ENCODE measurements at places on chromosomes 13 and 19.

DNA sequence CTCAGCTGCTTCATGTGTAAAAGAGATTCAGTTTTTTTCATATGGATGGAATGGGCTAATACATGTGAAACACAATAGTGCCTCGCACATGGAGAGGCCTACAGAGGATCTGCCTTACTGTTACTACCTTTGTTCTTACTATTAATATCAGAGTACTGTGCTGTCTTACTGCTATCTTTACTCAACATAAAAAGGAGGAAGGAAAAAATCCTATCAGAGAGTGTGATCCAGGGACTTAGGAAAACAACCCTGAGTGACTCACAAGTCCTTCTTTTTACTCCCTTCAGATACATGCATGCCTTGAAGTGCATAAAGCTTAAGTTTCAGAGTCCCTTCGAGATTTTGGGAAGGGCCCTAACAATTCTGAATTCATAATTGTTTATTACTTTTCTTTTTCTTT, 136.8 kb downstream of the TBC1D4 start:
- no peak for DNase-seq

- DNase-seq: no peak
These were observed 1.5 kb downstream of the HS6ST3 start for GRCh38 chr13:96091164-96092117.

DNA sequence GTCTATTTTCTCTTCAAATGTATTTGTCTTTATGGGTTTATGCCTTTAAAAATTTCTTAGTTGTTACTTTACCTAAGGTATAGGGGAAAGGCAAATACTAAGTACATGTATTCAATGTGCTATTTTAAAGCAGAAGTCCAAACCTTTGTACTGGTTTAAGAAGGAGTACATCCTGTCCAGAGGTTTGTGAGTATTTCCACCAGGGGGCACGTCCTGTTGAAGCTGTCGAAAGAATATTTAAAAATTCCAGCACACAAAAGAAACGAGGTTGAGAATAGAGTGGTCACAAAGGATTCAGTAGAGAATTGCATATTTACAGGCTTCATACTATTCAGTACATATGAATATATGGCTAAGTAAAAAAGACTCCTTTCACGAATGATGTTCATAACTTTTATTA, 59.8 kb downstream of the URI1 start:
- DNase-seq: no peak

DNA sequence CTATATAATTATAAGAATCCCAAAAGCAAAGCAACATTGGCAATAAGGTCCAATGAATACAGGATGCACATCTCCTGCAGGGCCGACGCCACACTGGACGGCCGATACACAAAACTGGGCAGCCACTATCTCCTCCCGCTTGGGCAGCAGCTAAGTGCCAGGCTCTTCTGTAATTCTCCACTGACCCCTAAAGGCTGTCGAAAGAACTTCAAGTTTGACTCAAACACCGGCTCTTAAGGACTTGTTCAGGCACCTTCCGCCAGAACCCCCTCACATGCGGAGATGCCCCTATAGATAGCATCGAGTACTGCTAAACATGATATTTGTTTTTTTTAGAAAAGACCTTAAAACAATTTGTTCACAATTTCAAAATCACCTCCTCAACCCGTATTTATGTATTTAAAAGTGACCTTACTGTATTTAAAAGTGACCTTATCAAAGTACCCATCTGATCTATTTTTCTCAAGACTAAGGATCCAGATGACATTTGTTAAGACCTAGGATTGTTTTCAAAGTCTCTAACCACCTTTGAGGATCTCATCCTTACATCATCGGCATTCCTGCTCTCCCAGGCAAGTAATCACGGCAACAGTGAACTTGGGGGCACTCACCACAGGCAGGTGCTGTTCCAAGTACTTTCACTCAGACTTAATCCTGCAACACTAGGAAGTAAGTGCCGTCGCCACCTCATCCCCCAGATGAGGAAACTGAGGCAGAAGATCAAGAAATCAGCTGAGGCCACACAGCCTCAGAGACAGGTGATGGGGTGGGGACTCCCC, 77.8 kb downstream of the TUBGCP3 start:
- DNase-seq: peak; percentile 63

GRCh38 chr13:50116430-50116973, 101.3 kb downstream of the KCNRG start:
- no peak for DNase-seq

- DNase-seq: no peak
These were observed 86.2 kb upstream of the MBNL2 start for GRCh38 chr13:97135883-97136282.

- DNase-seq: no peak
These were observed 7.3 kb downstream of the RELB start for GRCh38 chr19:45008552-45008951.

DNA sequence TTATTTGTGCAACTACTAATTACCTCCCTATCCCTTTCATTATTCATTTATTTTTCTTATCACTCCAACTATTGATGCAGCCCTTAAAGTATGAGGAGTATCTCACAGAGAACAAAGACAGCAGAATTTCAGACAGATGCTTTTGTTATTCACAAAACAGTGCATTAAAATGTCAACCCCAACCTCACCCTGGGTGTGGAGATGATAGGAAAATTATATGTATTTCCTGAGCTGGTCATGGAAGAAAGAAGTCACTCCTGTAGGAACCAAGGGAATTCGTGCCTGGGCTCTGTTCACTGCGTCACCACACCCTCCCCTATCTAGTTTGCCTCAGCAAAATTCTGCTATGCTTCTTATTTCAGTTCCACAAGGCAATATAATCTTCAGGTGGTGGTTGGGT, 315.5 kb downstream of the OXGR1 start:
- DNase-seq: no peak

DNA sequence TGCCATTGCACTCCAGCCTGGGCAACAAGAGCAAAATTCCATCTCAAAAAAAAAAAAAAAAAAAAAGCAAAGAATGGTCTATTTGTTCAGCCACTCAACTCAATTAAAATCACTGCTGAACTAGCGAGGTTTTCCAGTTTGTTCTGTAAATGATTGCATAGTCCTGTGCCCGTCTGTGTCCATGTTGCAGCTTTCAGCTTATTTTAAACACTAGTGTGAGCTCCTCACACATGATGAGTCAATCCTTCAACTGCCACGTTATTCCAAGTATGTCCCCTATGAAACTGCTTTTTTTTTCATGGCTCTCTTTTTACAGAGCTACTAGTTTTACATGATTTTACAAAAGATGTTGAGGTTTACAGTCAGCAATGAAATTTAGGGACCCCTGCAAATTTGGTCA, 12.2 kb downstream of the SUGP2 start:
- peak; percentile 78 for DNase-seq

- DNase-seq: peak; percentile 30
These were observed 1.7 kb upstream of the WBP4 start for GRCh38 chr13:41059456-41060081.

DNA sequence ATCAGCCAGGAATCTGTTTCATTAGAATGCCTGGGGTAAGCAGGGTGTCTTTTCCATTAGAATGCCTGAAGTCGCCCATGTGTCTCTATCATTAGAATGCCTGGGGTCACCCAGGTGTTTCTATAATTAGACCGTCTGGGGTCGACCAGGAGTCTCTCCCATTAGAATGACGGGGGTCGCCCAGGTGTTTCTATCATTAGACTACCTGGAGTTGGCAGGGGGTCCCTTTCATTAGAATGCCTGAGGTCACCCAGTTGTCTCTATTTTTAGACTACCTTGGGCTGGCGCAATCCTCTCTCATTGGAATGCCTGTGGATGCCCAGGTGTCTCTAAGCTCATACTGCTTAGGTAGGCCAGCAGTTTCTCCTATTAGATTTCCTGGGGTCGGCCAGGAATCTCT, 1447.6 kb downstream of the UQCRFS1 start:
- no peak for DNase-seq

DNA sequence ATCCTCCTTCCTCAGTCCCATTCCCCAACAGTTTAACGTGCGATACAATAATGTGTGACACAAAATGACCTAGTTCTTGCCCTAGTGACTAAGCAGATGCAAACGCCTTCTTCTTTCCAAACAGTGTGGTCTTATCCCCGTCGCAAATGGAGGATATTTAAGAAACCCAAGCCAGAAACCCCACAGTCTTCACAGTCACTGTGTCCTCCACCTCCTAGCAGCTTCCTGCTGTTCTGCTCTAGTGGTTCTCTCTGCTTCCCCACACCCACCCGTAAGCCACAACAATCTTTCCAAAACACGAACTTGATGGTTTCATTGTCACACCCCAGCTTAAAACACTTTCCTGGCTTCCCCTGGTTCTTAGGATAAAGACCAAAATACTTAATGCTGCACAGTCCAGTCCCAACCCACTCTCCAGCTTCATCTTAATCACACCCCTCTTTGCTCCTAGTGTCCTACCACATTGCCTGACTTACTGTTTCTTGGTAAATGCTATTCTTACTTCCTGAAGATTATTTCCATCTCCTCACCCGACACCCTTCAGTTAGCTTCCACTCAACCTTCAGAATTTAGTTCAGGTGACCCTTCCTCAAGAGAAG, 32.3 kb downstream of the ITM2B start:
- no peak for DNase-seq

DNA sequence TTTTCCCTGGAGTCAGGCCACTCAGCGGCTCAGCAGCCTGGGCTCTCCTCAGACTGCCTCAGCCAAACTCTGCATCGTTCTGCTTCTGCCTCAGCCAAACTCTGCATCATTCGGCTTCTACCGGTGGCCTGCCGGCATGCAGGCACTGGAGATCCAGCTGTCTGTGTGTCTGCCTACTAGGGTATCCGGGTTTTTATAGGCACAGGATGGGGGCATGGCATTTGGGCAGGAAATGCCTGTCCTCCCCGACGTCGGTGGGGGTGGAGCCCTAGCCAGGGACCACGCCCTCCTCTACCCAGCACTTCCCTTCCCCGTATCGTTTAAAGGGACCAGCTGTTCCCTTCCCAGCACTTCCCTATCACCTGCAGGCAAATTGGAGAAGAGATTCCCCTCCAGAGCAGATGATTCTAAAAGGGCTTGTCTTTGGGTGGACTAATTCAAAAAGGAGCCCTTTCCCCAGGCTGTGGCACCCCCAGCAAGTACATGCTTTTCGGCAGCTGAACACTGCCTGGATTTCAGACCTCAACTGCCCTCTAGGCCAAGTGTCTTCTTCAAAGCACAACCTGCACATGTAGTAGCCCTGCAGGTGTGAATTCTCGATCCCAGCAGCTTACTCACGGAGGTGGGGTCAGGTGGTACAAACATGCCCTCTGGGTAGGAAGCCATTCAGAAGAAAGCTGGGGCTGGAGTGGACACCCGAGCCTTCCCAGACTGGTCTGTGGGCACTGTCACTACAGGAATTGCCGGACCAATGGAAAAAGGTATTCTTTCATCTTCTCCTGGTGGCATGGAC, 25.4 kb upstream of the GPR12 start:
- no peak for DNase-seq

- peak; percentile 81 for DNase-seq
These were observed at the start of gene SLC8A2 for GRCh38 chr19:47471733-47472457. SLC8A2 (minus strand) TSS chr19:47471893; CDS start chr19:47466403, 5,490 bp downstream.

DNA sequence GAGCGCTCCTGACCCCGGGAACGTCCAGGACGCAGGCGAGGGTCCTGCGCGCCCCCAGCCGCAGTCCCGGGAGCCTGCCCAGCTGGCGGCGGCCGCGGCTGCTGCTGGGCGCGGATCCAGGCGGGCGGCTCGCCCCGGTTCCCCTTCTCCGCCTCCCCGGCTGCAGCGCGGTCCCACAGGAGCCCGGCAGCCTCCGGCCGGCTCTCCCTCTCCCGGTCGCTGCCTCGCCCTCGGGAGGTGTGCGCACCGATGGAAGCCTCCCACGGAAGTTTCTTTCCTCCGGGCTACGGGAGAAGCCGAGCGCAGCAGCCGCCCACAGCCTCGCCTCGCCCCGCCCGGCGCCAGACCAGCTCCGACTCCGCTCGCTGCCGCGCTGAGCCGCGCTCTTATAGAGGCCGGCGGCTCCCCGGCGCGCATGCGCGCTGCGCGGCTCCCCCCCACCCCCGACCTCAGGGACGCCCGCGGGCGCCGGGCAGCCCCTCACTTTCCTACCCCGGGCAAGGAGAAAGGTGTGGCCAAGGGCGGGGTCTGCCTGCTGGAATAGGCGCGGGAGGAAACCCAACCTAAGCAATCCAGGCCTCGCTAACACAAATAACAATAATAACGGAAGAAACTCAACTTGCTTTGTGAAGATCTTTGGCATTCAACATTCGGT, at the start of gene SHISA2:
SHISA2 (minus strand) TSS at position 360 of the 655 bp plus-strand sequence. CDS start 1,041 bp downstream, outside the sequence.
- DNase-seq: no peak

DNA sequence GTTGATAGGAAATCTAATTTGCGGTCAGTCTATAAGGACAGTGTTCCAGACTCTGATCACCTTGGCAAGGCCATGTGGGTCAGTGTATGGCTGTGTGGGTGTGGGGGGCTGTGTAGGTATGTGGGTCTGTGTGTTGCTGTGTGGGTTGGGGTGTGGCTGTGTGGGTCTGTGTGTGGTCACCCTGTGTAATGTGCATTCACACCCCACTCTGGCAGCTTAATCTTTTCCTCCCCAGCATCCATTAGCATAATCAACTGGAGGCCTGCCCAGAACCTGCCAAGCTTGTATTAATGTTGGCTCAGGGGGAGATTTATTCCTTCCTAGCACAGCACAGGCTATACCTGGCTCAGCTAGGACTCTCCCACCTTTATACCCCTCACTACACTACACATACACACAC, 203.2 kb downstream of the TUBA3C start:
- DNase-seq: no peak

DNA sequence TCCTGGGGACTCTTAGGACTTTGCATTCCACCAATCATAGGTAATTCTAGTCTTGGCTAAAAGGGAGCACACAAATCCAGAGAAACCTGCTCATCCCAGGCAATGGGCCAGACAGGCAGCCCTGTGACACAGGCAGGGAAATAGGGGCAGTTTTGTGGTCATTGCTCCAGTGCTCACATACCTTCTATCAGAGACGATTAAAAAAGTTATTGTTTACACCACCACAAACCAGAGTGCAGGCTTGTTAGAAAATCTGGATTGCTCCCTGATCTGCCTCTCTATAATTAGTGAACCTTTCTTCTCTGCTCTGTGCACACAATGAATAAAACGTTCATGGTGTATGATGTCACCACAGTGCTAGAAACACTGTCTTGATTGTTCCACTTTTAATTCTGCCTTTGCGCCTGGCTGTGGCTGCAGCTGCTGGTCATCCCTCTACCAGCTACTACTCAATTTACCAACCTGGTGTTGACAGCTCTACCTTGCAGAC, 121.6 kb upstream of the SPATA13 start:
- peak; percentile 97 for DNase-seq

GRCh38 chr19:1717970-1718264, 35.4 kb upstream of the ONECUT3 start:
- no peak for DNase-seq

- peak; percentile 49 for DNase-seq
These were observed 990 bp upstream of the ZMYM2 start for GRCh38 chr13:19957320-19958154.

- DNase-seq: no peak
These were observed 26.8 kb downstream of the VWA8 start for GRCh38 chr13:41934120-41934519.

DNA sequence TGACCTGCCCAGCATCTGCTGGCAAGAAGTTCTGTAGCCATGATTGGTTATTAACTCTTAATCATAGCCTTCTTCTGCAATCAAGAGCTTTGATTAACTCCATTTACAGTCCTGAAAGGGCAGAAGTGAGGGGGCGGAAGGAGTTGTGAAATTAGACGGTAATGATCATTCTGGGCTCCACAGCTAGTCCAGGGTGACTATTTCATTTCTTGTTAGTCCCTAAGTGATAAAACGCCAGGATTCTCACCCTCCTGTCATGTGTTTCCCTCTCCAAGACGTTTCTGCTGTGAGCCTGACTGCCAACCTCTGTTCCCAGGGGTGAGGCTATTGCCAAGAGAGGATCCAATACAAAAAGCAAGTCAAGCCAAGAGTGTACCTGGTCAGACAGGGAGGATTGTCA, 155.9 kb upstream of the IPO5 start:
- DNase-seq: no peak

Data from COLO829 (cell line).